Vagina (tissue), 2 donors: ENCODE measurements at places on chromosomes 2 and 18.
A peak's percentile ranks its signal among the peaks of the same experiment; 100 is the strongest.

DNA sequence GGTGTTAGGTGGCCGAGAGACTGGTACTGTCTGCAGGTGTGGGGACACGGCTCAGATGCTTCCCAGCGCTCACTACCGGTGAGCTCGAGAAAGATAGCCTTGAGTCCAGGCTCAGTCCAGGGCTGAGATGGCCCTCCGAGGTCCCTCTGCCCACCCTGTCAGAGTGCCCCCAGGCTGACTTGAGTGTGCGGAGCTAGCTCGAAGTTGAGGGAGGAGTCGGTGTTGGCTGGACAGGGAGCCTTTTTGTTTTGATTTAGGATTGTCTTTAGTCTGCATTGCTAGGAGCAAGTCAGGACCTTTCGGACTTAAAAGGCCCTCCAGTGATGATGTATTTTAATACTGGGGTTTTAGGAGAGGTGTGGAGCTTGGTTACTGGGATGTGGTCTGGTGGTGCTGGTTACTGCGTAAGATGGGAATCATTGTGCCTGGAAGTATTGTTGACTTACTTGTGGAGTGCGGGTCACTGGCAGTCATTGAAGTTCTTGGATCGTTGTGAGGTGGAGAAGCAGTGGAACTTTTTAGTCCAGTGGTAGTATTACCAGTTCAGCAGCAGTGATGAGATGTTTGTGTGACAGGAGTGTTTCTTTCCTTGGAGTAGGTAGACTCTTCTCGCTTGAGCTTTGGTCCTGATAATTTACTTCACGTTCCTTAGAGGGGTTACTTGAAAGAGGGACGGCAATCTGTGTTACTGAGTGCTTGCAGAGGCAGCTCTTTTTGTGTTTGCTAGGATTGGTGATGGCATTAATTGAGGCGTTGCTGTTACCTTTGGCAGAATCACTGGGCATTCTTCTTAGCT, 633 bp downstream of the KIAA1328 start:
- no peaks in the 10 kb centered on the region for H3K36me3 ChIP-seq
- no peaks in the 10 kb centered on the region for H3K27me3 ChIP-seq
- H3K4me1 ChIP-seq = peaks cover 34% of the 10 kb centered on the region
- peak overlapping the region; percentile 84 for H3K27ac ChIP-seq
- peak overlapping the region; percentile 81 for H3K4me3 ChIP-seq
- DNase-seq = no peak

- H3K27me3 ChIP-seq = no peaks in the 10 kb centered on the region
- no peaks in the 10 kb centered on the region for H3K36me3 ChIP-seq
- no peaks in the 10 kb centered on the region for H3K4me1 ChIP-seq
- no peak overlapping the region for H3K27ac ChIP-seq
- no peak for DNase-seq
Observed at GRCh38 chr2:40380041-40380440, 71.8 kb downstream of the SLC8A1 start.

DNA sequence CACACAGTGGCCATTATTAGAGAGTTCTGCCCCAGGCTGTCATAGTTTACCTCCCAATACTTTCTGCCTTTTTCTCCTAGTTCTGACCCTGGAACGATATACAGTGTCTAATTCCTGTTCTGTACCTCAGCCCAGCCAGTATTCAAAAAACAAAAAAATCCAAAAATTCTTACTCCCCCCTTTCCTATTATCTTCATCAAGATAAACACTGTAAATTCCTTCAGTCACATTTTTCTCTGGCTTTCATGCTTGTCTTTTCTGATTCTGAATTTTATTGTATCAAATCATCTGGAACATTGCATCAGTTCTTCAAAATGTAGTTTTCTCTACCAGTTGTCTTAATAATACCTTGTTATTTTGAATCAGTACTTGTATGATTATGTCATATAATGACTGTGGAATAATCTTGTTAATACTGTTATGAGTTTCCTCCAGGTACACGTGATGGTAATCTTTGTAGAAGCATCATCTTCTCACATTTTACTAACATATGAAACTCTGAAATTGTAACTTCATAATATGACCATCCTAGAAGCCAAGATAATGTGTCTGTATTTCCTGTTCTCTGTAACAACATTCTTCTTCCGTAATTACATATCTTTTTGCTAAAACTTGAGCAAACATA, 79.0 kb upstream of the NOSTRIN start:
- H3K27me3 ChIP-seq = no peaks in the 10 kb centered on the region
- no peak overlapping the region for H3K27ac ChIP-seq
- no peaks in the 10 kb centered on the region for H3K36me3 ChIP-seq
- H3K4me3 ChIP-seq = no peak overlapping the region
- DNase-seq = no peak

GRCh38 chr2:21441442-21441841, 317.7 kb downstream of the TDRD15 start:
- no peak overlapping the region for H3K27ac ChIP-seq
- H3K4me3 ChIP-seq = no peak overlapping the region
- no peak for DNase-seq
- H3K36me3 ChIP-seq = no peaks in the 10 kb centered on the region
- H3K27me3 ChIP-seq = no peaks in the 10 kb centered on the region
